Stimulated activated CD4-positive, alpha-beta T cell treated with anti-CD3 and anti-CD28 coated beads, Interleukin-4, amount 100 ng/mL, for 4 hours (primary cell): ENCODE measurements at places on chromosomes 6 and 20.

GRCh38 chr6:158631678-158632537, 12.6 kb downstream of the DYNLT1 start:
- DNase-seq = no peak

- peak; percentile 5 for DNase-seq
Measured at GRCh38 chr20:45782890-45783289, 8.8 kb downstream of the WFDC3 start.

DNA sequence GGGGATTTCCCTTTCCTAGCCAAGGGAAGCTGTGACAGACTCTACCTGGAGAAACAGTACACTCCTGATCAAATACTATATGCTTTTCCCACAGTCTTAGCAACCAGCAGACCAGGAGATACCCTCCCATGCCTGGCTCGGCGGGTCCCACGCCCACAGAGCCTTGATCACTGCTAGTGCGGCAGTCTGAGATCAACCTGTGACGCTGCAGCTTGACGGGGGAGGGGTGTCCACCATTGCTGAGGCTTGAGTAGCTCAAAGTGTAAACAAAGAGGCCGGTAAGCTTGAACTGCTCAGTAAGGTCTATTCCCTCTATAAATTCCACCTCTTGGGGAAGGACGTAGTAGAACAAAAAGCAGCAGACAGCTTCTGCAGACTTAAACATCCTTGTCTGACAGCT, 63.2 kb downstream of the WASF1 start:
- DNase-seq = no peak

DNA sequence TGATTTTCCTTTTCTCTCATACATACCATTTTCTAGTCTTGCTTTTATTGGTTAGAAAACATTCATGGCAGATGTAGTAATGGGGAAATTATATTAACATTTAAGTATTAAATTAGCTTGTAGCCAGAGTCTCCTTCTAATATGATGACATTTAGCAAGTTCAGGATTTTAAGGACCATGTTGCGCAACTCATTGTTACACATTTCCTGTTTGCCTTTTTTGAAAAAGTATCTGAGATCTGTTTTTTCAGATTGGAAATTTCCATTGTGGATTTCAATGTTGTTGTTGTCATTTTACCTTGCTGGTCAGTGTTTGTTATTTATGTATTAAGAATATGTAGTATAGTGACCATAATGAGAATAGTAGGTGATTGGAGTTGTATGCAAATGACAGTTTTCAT, 38.7 kb downstream of the CDKAL1 start:
- DNase-seq = no peak

DNA sequence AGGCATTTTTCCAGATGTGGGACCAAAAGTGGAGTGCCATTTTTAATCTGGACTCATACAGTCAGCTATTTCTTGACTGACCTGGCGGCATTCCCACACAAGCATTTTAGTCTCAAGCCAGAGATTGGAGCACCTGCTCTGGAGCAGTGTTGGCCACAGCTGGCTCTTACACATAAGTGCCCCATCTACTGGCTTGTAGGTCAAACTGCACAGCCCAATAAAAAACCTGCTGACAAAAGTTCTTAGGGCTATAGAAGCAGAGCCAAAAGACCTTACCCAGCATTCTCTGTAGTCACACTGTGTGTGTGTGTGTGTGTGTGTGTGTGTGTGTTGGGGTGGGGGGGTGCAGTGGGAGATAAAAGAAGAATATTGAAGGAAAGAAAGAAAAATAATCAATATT, 38.6 kb upstream of the SENP6 start:
- DNase-seq = no peak

DNA sequence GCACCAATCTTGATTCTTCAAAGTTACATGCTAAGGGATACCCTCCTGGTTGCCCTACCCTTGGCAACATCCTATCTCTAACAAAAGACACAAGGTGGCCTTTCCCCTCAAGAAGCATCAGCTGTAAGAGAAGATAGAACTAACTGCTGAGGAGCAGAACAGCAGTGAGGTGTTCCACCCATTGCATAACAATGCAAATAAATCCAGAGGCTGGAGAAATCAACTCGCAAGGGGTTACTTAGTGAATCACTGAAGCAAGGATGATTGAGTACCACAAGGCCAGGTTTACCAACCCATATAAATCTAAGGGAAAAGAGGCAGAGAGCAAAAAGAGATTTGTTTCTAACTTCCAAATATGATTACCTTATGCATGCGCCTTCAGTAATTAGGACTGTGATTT, 36.7 kb downstream of the F13A1 start:
- no peak for DNase-seq

DNA sequence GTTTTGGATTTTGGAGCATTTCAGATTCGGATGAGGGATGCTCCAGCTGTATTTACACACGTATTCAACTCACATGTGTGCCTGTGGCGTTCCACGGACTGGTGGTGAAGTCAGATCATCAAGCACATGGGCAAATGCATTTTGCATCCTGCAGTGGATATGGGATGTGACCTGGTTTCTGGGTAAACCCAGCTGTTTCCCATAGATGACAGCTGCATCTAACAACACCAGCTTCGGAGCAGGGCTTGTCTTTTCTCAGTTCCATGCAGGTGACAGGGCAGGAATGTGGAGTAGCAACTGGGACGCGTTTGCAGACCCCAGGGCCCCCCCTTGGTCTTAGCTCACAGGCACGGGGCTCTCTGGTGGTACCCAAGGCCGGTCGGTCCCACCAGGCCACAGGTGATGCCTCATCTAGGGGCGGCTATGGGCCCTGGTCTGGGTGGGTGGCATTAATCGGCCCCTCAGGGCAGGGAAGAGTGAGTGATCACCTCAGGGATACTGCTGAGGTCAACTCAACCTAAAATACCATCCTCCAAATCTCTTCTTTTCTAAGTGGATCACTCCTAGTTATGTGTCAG, 83.2 kb downstream of the RAMACL start:
- no peak for DNase-seq

DNA sequence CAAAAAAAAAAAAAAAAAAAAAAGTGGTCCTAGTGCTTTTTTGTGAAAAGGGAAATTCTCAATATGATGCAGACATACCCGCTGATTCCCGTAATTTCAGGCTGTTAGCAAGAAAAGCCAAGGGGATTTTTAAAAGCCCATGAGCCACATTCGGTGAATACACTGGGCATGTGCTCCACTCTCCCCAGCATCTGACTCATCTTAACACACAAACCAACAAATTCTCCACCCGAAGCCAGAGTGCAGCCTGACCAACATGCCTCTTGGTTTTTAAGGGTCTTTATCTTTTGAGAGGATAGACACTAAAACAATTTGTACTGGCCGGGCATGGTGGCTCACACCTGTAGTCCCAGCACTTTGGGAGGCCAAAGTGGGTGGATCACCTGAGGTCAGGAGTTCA, 45.5 kb upstream of the CD83 start:
- no peak for DNase-seq

- DNase-seq = no peak
Measured at GRCh38 chr6:46219661-46220060, 48.9 kb upstream of the ENPP5 start.

DNA sequence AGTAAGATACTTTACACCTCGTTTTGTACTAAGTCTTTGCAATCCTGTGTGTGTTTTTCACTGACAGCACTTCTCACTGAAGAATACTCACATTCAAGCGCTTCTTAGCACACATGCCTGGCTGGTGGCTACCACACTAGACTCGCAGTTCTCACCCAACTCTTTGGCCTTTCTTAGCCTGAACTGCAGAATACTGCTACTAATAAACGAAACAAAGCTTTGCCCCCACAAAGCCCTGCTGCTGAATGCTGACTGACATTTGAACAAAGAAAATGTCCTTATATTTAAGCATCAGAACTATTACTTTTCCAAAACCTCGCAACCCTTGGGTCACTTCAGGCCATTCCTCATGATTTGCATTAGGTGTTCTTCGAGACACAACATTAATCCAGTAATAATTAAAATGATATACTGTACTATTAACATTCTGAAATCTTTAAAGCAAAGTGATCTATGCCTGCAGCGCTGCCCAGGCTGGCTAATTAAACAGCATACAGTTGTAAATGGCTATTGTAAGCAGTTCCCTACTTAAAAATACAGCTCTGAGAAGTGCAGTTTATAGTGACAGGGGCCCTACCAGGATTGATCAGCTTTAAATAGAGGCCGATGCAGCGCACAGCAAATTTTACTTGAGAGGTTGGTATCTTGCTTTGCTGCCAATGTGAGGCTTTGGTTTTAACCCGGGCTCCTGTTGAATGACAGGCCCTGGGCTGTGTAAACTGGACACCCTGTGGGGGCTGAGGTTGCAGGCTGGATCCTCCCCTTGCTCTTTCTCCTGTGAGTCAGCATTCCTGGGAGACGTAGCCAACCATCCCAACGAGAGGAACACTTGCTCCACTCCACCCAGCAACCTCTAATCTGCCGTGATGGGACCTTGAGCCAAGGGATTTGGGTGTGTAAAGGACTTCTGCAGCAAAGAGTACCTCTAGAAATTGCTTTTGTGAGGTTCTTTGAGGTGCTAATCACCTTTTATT, 899.0 kb downstream of the TFAP2A start:
- DNase-seq = no peak

- no peak for DNase-seq
Measured at GRCh38 chr6:167227984-167228383, 63.1 kb upstream of the UNC93A start.

DNA sequence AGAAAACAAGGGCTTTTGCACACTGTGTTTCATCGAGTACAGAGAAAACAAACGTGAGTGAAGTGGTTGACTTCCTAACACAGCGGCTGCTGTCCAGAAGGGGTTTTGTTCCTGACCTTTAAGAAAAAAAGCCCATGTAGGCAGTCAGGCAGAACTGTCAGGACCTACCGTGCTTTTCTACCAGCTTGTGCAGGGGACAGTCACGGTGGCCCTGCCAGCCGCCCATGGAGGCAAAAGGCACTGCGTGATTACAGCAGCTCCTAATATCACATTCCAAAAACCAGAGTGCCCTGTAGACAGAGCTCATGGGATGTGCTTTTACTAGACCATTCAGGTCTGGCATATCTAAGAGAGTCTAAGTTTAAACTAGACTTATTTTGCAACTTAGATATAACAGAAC, 12.2 kb downstream of the TNFAIP3 start:
- DNase-seq = no peak

DNA sequence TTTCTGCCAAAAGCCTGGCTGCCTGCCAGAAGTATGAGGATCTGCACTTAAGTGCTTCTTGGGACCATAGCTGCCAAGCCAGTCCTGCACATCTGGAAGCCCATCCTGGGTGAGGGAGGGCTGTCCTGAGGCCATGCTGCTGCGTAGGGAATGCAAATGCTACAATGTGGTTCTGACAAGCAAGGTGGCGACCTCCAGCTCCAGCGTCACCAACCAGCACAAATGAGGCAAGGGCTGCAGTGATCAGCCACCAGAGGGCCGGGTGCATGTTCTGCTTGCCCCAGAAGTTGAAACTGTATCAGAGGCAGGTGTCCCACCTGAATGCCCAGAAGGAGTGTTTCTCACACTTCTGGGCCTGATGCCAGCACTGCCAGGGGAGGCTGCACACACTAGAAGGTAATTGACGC, 99.1 kb upstream of the KCNQ5 start:
- no peak for DNase-seq

DNA sequence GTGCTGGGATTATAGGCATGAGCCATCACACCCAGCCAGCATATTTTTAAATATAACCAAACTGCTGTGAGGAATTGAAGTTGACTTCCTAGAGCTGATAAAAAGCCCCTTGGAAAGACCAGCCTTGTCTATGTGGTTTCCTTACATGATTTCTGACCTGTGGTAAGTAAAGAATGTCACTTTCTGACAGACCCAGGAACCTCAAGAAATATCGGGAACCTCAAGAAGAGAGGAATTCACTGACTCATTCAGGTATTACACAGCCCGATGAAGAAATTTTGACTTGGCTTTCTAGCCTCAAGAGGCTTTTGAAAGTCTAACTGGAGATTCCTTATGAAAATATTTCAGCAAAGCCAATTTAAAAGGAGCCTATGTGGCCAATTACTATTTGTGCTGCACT, 71.8 kb downstream of the FOXF2 start:
- DNase-seq = no peak

DNA sequence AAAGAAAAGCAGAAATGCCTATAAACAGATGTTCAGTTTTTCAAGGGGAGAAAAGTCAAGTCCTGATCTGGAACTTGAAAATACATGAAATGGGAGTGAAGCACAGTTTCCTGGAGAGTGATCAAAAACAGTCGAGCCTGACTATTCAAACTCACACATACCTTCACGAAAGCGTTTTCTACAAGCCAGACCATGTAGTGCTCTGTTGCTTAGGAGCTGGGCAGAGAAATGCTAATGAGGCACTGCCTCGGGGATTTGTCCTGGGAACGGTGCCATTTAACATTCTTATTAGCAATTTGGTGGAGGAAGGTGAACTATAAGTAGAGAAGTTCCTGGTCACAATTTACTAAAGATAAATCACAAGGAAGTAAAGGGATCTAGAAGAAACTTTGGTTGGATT, 5.9 kb downstream of the NHSL1 start:
- DNase-seq = no peak

- DNase-seq = no peak
Measured at GRCh38 chr6:3432416-3432815, 24.4 kb downstream of the SLC22A23 start.

DNA sequence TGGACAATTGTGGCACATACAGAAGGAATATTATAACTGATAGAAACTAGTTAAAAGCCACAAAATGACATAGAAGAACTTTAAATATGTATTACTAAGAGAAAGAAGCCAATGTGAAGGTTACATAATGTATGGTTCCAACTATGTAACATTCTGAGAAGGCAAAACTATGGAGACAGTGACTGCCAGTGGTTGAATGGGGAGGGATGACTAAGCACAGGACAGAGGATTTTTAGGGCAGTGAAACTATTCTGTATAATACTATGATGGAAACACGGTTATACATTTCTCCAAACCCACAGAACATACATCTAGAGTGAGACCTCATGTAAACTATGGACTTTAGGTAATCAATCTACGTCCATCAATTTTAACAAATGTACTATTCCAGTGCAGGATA, 22.4 kb downstream of the SYNCRIP start:
- no peak for DNase-seq

- no peak for DNase-seq
Measured at GRCh38 chr6:109342506-109342905, 39.8 kb downstream of the CD164 start.

- DNase-seq = peak; percentile 28
Measured at GRCh38 chr6:87139236-87139635, 16.1 kb upstream of the ZNF292 start.

- no peak for DNase-seq
Measured at GRCh38 chr6:105592329-105592728, 189.4 kb upstream of the PREP start.

DNA sequence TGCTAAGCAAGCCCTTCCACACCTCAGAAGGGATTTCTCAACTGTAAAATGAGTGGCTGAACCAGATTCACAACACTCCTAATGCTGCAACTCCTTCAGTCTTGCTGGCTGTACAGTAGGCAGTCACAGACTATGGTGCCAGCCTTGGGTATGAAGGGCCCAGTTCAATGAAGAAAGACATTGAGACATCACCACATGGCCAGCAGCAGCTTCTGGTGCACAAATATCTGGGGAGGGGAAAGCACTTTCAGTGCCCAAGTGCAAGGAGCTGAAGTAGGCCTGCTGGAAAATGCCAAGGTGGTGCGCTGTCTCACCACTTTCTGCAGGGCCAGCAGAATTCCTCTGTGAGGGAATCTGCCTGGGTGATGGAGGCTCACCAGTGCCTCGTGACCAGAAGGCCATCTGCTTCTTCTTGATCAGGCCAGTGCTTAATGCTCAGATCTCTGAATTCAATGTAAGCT, 1.8 kb downstream of the PLA2G7 start:
- DNase-seq = no peak
